Heart right ventricle (tissue), 16 donors: ENCODE measurements at places on chromosomes 16 and 17.

DNA sequence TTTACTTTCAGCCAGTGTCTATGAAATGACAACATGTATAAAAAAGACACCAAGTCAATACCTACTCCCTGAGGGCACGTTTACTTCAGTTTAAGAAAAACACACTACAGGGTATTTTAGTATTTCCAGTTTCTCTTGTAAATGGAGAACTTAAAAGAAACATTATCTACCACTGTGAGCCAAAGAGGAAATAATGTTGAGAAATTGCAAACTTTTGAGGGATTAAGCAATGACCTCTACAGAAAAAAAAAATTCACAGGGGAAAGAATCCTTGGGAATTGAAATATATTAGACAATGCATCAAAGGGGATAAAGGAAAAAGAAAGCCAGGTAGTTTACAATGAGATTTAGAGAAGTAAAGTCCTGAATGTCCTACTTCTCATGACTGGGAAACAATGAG lies 126.0 kb downstream of the KCNJ2 start:
- no peak for DNase-seq

GRCh38 chr16:48574766-48575165 lies 35.2 kb downstream of the N4BP1 start:
- DNase-seq, result no peak

DNA sequence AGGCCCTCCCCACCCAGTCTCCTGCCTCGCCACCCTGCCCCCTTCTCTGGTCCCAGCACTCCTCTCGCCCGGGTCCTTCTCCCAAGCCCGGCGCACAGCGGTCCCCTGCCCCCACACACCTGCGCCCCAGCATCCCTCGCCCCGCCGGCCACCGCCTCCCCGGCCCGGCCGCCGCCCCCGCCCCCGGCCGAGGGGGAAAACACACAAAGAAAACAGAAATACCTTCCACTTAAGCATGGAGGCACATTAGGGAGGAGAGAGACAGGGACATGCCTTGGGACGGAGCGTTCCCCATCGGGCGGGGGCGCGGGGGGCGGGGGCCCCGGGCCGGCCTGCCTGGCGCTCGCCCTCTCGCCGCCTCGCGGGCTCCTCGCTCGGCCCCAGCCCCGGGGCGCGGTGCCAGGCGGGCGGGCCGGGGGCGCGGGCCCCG lies 326 bp downstream of the SRCIN1 start:
- DNase-seq, result no peak

DNA sequence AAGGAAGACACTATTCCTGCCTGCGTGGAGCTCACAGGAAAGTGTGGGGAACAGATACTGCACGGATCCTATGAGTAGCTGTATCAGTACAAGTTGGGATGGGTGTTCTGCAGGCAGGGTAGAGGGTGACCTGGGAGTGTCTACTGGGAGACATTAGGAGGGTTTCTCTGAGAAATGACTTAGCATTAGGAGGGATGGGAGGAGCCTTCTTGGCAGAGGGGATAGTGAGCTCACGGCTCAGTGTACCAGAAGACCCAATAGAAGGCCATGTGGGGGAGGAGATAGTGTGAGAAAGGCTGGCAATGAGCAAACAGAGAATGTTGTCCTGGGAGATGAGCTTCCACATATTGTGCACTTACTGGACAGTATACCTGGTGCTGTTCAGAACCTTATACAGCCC lies 109.1 kb downstream of the MSI2 start:
- DNase-seq, result no peak

DNA sequence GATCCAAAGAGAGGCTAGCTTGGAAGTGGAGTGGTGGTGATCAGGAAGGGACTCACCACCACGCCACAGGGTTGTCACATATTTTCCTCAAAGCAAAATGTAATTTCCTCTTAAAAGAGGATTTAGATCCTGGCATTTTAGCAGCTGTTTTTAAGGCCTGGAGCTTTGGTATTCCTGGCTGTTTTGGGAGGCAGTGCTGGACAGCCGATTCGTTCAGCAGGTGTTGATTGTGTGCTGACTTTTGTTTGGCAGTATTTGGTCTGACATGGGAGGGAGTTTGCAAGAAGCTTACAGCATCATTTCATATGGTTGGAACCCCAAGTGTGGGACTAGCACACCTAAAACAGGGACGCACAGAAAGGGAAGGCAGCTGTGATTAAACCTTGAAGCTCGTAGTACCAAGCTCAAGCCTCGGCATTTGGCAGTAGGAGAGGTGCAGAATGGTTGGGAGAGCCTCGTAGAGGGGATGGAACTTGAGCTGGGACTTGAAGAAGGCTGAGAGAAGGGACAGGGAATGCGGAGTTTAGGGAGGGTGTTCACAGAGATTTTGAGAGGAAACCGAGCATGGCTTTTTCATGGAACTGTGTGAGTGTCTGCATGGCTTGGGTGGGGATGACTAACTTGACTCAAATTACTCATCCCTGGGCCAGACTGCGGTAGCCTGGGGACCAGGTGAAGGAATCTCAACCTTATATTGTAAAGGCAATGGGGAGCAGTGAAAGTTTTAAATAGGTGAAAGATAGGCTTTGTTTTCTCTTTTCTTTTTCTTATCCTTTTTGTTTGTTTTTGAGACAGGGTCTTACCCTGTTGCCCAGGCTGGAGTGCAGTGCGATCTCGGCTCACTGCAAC lies 52.3 kb downstream of the RPTOR start:
- DNase-seq, result no peak

GRCh38 chr16:17323171-17323570 lies 147.6 kb downstream of the XYLT1 start:
- no peak for DNase-seq

DNA sequence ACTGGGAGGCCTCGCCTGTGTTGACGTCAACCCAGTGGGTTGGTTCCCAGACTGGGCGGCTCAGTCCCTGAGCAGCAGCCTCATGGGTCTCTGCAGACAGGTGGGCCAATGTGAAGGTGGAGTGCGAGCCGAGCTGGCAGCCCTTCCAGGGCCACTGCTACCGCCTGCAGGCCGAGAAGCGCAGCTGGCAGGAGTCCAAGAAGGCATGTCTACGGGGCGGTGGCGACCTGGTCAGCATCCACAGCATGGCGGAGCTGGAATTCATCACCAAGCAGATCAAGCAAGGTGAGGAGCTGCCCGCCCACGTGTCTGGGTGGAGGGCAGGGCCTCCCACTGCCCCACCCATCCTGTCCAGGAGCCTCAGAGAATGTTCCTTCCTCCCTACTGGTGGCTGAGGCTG lies 44.1 kb downstream of the MRC2 start:
- no peak for DNase-seq

- DNase-seq, result no peak
Measured at GRCh38 chr16:88458039-88458772, 5.1 kb downstream of the ZFPM1 start.

GRCh38 chr16:19781226-19781625 lies 63.2 kb downstream of the IQCK start:
- no peak for DNase-seq

- DNase-seq, result peak; percentile 27
Measured at GRCh38 chr17:1362964-1363363, 37.1 kb downstream of the YWHAE start.

DNA sequence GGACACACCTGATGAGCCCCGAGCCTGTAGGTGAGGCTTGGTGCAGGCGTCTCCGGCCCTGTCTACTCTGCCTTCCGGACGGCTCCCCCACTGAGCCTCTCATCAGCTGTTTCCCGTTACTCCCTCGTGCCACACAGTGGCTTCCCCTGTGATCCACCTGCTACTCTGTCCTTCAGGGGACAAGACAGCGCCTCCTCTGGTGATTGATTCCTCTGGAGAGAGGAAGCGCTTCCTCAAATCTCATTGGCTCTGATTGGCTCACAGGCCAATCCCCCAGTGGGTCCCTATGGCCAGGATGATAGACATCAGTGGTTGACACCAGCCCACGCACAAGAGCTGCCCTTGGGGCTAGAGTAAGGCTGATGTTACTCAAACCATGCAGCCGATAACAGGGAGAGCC lies 24.0 kb downstream of the RNF213 start:
- no peak for DNase-seq

DNA sequence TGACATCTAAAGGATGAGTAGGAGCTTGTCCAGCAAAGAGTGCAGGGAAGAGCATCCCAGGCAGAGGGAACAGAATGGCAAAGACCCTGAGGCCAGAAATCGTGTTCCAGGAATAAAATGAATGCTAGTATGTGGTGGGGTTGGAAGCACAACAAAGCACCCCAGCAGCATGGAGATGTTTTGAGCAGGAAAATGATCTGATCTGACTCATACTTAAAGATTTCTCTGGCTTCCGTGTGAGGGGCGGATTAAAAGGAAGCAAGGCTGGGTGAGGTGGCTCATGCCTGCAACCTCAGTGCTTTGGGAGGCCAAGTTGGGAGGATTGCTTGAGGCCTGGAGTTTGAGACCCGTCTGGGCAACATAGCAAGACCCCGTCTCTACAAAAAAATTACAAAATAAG lies 2.3 kb downstream of the SLC5A11 start:
- no peak for DNase-seq

- no peak for DNase-seq
Measured at GRCh38 chr17:61232871-61233270, 166.8 kb upstream of the TBX2 start.

DNA sequence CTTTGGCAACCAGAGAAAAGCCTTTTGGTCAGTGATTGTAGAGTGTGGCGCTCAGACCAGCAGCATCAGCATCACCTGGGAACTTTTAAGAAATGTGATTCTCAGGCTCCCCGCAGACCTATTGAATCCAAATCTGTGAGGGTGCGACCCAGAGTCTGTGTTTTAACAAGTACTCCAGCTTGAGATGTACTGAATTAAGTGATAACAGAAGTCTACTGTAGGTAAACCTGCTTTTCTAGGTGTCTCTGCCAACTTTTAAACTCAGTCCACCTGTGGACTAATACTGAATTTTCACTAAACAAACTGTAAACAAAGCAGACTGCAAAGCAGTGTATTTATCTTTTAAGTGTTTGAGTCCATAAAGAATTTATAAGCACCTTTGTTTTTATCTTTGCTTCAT lies 43.6 kb downstream of the NUP93 start:
- DNase-seq, result no peak

- DNase-seq, result no peak
Measured at GRCh38 chr17:42985225-42985624, 4.9 kb downstream of the RUNDC1 start.

- no peak for DNase-seq
Measured at GRCh38 chr17:78458736-78459335, 80.4 kb downstream of the PGS1 start.

- DNase-seq, result no peak
Measured at GRCh38 chr17:31096106-31096436, 1.3 kb downstream of the NF1 start.

DNA sequence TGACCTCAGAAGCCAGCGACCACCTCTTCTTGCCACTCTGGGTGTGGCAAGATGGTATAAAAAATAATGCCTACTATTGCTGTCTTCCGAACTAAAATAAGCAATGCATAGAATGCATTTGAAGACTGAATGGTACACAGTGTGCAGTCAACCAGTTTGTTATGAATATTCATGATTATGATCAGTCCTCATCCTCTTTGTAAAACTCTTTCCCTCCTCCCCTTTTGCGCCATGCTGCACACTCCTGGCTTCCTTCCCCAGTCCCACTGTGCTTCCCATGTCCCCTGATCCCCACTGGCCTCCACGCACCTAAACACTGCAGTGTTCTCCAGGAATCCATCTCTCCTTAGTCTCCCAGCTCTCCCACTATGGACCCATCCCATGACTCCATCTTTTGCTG lies 348.0 kb downstream of the SOX9 start:
- DNase-seq, result no peak

- no peak for DNase-seq
Measured at GRCh38 chr17:39962642-39963220, at the start of gene GSDMA. GSDMA (plus strand) TSS chr17:39963004; CDS start chr17:39965688, 2,684 bp downstream.

DNA sequence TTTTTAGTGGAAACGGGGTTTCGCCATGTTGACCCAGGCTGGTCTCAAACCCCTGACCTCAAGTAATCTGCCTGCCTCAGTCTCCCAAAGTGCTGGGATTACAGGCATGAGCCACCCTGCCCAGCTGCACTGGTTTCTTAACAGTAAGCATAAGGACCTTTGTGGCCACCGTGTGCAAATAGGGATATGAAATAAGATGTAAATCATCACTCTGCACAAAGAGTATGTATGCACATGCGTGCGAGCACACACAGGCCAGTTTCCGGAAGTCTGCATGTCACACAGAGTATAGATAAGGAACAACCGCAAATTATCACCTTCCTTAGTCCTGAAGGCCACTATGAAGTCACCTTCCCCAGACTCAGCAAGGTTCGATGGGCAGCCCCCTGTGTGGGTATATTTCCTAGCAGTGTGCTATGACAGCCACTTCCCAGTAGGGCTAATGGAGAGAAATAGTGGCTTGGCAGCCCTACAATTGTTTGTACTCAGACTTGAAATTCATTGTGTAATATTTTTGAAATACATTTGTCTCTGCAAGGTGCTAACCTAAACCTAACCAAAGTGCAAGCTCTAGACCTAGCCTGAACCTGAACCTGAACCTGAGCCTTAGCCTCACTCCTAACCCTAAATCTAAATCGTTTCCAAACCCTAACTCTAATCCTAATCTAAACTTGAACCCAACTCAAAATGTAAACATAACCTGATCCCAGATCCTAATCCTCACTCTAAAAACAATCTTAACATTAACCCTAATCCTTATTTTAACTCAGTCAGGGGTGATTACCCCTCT lies 48.4 kb upstream of the SKAP1 start:
- DNase-seq, result no peak

GRCh38 chr17:82198092-82198491 lies 14.6 kb downstream of the CCDC57 start:
- no peak for DNase-seq

GRCh38 chr17:6305613-6306360 lies 129.1 kb downstream of the AIPL1 start:
- DNase-seq, result no peak

- no peak for DNase-seq
Measured at GRCh38 chr17:55225237-55225636, 39.5 kb upstream of the HLF start.

- peak; percentile 76 for DNase-seq
Measured at GRCh38 chr16:1158456-1159324, 5.8 kb downstream of the CACNA1H start.

- DNase-seq, result no peak
Measured at GRCh38 chr16:1045310-1045992, 27.1 kb upstream of the SSTR5 start.
